ENCODE measurements at places on chromosomes 3 and 15.

GRCh38 chr3:124885466-124886167 is 1.5 kb downstream of the ITGB5 start:
- no peak for DNase-seq

GRCh38 chr15:75680007-75680789 is 32.5 kb downstream of the CSPG4 start:
- no peak for DNase-seq

- no peak for DNase-seq
Observed at GRCh38 chr3:157353652-157354051, 83.0 kb upstream of the PTX3 start.

GRCh38 chr3:188178293-188178936 is 24.5 kb downstream of the LPP start:
- DNase-seq = no peak

GRCh38 chr3:138696666-138697370 is 88.2 kb downstream of the FAIM start:
- no peak for DNase-seq

- peak; percentile 52 for DNase-seq
Observed at GRCh38 chr15:88663141-88663621, 24.4 kb downstream of the ISG20 start.

GRCh38 chr3:157409516-157409915 is 27.1 kb upstream of the PTX3 start:
- DNase-seq = no peak

GRCh38 chr3:42195879-42196330 is 70.1 kb downstream of the CCK start:
- no peak for DNase-seq

DNA sequence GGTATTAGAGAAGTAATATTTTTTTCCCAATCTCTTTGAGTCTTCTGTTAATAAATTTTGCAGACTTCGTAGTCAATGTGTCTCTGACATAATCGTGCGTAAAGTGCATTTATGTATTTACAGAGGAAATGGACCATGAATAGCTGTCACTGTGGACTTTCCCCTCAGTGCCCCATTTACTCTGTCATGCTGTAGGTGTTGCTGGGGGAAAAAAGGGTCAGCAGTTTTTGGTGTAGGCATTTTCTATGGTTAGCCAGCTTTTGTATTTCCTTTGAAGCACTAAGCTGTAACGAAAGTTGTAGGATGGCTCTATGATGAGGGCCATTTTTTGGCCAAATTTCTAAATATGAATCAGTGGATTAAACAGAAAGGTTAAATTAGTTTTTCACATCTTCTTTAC is 598.4 kb downstream of the FGF12 start:
- no peak for DNase-seq

- DNase-seq = no peak
Observed at GRCh38 chr3:159001711-159002110, 199.9 kb downstream of the MFSD1 start.

DNA sequence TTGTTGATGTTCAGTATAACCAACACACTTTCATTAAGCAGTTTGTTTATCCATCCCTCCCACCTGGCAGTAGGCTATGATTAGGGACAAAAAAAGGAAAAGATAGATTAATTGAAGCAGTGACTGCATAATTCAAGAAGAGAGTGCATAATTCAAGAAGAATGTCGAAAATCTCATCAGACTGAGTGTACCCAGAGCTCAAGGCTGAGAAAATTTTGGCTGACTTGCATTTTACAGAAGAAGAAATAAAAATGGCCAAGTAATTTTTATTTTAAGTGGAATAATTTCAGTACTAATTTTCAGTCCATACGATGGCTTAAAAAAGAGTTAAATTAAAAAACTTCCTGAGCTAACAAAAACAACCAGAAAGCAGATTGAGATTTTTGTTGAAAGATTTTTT is 145.4 kb upstream of the LRRFIP2 start:
- no peak for DNase-seq

GRCh38 chr15:71279757-71280141 is 164.5 kb downstream of the THSD4 start:
- no peak for DNase-seq

- no peak for DNase-seq
Observed at GRCh38 chr3:18546632-18547031, 121.5 kb upstream of the SATB1 start.

- DNase-seq = no peak
Observed at GRCh38 chr3:187533797-187534196, 136.4 kb downstream of the SST start.

DNA sequence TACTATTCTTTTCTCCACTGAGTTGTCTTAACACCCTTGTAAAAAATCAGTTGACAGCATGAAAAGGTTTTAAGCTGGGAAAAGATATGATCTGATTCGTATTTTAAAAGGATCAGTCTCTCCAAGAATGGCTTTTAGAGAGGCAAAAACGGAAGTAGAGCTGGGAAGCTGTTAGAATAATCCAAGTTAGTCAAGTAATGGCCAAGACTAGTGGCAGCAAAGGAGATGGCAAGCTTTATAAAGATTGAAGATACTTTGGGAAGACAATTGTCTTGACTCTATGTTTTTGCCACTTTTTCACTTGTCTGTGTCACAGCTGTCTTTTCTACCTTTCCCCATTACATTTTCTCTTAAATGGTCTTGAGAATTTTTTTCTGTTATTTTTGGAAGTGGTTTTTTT is 243.5 kb upstream of the MANF start:
- DNase-seq = no peak

GRCh38 chr15:49137861-49138260 is 17.5 kb downstream of the COPS2 start:
- DNase-seq = no peak

DNA sequence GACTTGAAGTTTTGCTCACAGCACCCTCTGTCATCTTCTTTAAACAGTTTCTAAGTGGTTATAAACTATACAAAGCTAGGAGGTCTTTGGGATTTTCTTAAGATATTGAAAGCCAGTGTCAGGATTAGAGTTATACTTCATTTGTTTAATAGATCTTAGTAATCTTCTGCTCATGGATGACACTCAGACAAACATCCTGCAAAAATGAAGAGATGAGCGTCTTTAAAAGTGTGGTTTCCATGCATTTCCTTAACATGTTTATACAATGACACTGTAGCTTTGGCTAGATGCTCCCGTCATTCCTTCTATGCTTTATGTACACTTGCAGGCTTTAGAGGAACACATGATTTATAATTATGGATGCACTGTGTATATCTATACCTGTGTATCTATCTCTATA is 182.2 kb downstream of the NAALADL2 start:
- no peak for DNase-seq

- DNase-seq = no peak
Observed at GRCh38 chr3:43268636-43269035, 17.7 kb upstream of the SNRK start.

DNA sequence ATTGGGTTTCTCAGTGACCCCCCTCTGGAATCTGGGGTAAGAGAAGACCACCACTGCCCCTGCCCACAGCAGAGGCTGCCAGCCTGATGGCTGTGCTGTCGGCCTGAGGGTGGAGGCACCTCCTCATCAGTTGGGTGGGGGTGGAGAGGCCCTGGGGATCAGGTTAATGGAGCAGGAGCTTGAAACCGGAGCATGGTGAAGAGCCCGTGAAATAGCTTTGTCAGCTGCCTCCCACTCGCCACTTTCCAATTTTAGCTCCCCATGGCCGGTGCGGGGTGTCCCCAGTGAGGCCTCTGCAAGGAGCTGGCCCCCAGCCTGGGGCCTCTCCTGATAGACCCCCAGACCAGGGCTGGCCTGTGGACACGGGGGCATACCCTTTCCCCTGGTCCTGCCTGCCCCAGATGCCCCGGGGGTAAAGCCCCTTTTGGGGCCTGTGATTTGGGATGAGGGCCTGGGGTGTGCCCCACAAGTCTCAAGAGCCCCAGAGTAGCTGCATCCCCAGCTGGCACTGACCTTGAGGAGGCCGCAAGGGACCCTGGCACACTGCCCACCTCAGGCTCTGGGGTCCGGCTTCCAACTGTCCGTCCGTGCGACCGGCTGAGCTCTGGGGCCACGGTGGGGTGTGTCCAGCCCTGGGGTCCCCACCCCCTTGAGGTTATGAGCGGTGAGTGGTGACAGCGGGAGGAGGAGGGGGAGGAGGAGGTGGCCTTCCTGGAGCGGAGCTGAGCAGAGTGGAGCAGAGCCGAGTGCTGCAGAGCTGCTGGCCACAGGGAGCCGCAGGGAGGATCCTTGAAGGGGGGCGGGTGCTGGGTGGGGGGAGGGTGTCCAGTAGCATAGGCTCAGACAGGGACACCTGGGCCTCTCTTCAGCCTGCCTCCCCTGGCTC is at the start of gene HHATL:
HHATL (minus strand) TSS at position 733 of the 886 bp plus-strand sequence. CDS start 1,972 bp downstream, outside the sequence.
- DNase-seq = peak; percentile 68

DNA sequence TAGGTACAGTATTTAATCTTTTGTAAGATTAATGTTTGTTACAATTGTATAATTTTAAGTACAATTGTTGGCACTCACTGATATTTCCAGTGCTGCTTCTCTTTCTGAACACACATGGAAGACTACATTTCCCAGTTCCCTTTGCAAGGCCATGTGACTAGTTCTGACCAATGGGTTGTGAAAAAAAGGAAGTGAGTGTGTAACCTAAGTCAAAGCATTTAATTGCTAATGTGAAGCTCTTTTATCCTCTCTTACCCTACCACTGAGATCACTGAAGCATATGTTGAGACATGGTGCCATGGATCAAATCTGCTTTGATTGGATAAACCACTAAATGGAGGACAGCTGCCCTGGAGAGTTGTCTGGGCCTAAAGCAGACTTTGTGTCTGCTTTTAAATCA is 83.9 kb upstream of the PLXND1 start:
- no peak for DNase-seq

- no peak for DNase-seq
Observed at GRCh38 chr3:67176396-67176795, 178.3 kb downstream of the KBTBD8 start.

GRCh38 chr15:101549647-101550046 is 60.1 kb upstream of the PCSK6 start:
- DNase-seq = no peak

- no peak for DNase-seq
Observed at GRCh38 chr3:195809796-195810454, 1.8 kb downstream of the MUC4 start.

- no peak for DNase-seq
Observed at GRCh38 chr15:61644550-61644949, 415.4 kb upstream of the RORA start.

DNA sequence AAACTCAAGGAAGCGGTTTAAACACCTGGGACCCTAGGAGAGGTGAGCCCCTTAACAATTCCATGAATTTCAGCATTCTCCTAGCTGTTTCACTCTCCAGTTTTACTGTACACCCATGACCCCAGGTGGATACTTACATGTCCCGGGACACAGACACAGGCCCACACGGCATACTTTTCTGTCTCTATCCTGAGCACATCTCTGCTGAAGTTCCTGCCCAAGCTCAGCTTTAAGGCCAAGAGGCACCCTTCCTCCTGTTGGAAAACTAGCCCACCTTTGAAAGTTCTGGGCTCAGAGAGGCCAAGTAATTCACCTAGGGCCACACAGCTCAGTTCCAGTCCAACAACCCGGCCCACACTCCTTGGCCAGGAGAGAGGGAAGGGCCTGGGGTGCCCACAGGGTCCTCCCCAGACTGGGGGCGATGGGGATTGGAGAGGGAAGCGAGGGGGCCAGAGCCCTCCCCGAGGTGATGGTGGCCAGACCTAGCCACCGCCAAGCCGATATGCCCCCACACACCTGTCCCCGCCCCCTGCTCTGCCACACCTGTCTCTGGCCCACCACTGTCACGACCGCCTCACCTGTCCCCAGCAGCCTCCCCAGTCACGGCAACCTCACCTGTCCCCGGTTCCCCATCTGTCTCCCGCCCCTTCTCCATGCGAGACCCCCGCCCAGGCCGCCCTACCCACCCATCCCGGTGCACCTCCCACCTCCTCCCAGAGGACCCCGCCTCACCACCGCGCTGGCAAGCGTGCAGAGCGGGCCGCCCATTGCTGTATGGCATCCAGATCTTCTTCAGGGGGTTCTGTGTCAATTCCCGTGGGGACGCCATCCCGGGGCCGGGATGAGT is 431 bp downstream of the PFKFB4 start:
- DNase-seq = peak; percentile 68

DNA sequence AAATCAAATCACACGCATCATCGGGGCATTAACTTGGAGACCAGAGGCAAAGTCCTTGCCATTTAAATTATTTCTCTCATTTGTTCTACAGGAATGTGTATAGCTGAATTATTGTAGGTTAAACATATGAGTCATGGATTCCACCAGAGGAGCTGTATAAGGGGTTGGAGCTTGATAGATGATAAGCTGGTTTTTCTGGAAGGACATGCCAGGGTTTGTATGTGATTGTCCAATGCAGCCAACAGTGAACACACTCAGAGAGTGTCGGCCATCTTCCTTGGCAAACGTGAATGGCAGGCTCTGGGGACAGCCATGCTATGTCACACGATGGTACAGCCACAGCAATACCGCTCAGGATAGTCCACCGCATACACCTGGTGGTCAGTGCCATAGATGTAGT is 25.1 kb downstream of the SSUH2 start:
- DNase-seq = no peak

DNA sequence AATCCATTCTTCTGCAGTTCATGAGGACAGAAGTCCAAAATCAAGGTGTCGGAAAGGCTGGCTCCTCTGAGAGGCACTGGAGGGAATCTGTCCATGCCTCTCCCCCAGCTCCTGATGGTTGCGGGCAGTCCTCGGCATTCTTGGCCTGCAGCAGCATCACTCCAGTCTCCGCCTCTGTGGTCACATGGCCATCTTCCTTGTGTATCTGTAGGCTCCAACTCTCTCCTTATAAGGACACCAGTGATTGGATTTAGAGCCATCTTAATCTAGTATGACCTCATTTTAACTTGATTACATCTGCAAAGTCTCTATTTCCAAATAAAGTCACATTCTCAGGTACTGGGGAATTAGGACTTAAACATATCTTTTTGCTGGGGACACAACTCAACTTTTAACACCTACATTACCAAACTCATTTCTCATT is 56.0 kb upstream of the FLNB start:
- DNase-seq = no peak

GRCh38 chr15:89115547-89115946 is 27.3 kb downstream of the ABHD2 start:
- no peak for DNase-seq

DNA sequence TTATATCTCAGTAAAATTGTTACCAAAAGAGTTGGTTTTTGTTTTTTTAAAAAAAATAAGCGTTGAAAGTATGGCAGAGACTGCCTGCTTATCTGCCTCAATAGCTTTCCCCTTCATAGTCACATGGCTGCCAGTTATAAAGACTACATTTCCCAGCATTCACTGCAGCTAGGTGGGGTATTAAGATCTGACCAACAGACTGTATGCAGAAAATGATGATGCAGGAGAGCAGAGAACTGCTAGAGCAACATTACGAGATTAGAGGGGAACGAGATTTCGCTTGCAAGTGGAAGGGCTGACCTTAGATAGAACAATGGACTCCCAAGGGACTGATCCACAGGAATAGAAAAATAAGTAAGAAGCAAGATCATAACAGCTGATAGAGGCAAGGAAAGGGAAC is 14.3 kb downstream of the RHOA start:
- no peak for DNase-seq

GRCh38 chr15:58467722-58468423 is 36.1 kb downstream of the LIPC start:
- DNase-seq = no peak

- DNase-seq = no peak
Observed at GRCh38 chr3:42796332-42796885, 7.9 kb downstream of the HIGD1A start.

Data from RWPE2 (cell line).